ENCODE measurements at places on chromosomes 1 and 21.

- no peak for DNase-seq
Measured at GRCh38 chr1:30607723-30608122, 115.7 kb downstream of the MATN1 start.

- no peak for DNase-seq
Measured at GRCh38 chr1:160375788-160376524, 9.1 kb downstream of the NHLH1 start.

- no peak for DNase-seq
Measured at GRCh38 chr1:189752461-189752995, 725.1 kb downstream of the BRINP3 start.

GRCh38 chr1:244449936-244450508, 1.7 kb downstream of the ADSS2 start:
- DNase-seq = no peak

- DNase-seq = no peak
Measured at GRCh38 chr1:37372302-37372701, 102.1 kb upstream of the ZC3H12A start.

GRCh38 chr1:232538224-232538942, 91.5 kb downstream of the SIPA1L2 start:
- DNase-seq = no peak

- no peak for DNase-seq
Measured at GRCh38 chr1:44037154-44037553, 5.9 kb upstream of the SLC6A9 start.

GRCh38 chr1:14135070-14135469, 435.1 kb downstream of the PRDM2 start:
- no peak for DNase-seq

DNA sequence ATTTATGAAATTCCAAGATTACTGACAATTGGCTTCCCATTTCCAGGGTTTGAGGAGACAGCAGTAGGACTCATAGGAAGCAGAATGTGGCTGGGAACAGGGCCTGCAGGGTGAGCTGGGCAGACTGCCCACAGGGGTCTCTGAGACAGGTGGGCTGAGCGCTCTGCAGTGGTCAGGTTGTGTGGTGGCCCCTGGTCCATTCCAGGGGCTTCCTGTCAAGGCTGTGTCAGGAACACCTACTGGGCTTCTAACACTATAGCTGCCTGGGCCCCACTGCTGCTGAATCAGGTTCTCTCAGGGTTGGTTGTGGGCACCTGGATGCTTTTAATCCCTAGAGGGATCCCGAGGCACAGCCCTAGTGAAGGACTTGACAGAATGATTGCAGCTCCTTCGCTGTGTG, 72.1 kb downstream of the BACE2 start:
- no peak for DNase-seq

DNA sequence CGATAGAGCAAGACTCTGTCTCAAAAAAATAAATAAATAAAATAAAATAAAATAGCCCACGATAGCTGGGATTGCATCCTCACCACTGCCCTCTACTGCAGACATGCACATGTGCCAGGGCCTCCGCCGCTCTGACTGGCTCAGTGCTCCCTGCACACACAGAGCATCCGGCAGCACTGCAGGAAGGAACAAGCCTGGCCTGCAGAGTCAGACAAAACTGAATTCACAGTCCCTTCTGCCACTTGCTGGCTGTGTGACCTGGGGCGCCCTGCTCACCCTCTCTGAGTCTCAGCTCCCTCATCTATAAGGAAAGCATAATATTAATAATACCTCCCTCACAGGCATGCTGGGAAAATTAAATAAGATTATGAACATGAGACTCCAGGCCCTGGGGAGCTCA, 35.4 kb downstream of the CSMD2 start:
- DNase-seq = no peak

DNA sequence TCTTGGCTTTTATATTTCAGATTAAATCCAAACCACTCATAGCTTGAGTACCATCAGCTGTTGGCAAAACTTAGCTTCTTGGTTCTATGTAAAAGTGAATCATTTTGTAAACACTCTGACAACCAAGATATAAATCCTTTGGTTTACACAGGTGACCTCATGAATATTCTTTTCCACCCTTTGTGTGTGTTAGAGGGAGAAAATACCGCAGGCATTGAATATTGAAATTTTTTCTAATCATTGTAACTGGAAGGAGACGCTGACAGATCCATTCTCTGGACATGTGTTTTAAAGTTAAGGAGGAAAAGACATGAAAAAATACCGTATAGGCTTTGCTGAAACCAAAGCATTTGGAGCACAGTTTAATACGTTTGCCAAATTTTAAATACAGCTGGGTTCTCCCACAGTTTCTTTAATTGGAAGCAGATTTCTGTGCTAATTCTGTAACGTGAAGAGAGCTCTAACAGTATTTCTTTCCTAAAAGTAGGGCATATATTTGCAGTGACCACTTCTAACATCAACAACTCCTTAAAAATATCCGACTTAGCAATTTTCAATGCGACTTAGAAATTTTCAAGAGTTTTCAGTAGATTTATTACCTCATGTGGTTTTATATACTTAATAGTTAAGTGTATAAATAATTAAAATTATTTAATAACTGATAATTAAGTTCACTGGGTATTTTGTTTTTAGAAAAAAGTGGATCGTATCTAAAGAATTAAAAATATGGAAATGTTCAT, 388.2 kb downstream of the USP25 start:
- DNase-seq = no peak

- peak; percentile 76 for DNase-seq
Measured at GRCh38 chr1:43373066-43373940, 5.5 kb upstream of the ELOVL1 start.

DNA sequence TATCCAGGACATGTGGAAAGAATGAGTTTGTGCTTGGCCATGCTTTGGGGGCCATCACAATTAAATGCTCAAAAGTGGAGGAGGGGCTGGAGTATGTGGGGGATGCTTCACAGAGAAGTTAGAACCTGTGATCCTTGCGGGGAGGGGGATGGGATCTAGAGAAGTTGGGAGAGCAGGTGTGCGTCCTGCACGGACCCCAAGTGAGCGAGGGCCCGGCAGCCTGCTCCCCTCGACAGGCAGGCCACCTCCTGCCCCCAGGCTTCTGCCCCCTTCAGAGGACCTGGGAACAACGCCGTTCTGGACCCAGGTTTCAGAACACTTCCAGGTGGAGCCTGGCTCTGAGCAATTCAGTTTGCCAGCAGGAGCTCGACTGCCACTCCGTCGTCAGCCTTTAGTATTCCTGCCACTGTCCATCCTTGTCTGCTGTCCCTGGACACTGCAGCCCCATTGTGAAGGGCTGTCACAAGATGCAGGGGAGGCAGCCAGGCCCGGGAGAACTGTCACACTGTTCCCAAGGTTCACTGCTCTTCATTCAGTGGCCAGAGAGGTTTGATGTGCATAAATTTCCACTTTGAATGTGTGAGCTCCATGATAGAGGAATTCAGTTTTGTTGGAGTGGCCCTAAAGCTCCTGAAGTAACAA, 112.2 kb downstream of the DHRS3 start:
- no peak for DNase-seq

DNA sequence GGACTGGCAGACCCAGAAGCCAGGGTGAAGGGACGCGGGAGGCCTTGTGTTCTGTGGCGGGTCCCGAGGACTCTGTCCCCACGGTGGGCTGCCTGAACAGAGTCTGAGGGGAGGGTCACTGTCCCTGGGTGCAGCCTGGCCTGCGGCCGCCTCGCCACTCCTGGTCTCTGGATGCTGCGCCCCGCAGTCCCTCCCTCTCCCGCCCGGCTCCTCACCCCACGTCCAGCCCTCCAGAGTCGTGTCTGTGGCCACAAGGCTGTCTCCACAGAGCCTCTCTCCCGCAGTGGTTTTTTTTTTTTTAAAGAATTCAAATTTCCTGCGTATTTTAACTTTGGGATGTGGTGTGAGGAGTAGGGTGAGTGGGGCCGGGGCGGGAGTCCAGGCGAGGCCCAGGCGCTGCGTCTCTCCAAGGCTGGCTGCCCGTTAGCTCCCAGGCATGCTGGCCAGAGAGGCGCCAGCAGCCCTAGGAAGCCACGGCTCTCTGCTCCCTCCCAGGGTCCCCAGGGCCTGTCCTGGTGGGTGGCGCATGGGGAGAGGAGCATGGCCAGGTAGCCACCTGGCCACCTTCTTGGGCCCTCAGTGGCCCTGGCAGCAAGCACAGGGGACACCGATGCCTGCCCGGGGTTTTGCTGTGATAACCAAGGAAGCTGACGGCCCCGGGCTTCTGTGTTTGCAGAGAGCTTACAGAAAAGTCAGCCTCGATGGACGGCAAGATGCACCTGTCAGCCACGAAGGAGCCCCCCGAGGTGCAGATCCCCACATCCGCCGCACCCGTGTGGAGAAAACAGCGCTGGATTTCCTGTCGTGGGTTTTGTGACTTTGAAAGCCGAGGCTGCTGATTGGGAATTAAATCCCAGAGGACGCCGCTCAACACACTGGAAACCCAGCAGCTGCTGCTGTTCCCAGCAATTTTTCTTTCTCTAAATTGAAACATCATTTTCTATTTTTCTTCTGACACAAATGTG, 72.8 kb downstream of the MORN1 start:
- no peak for DNase-seq

DNA sequence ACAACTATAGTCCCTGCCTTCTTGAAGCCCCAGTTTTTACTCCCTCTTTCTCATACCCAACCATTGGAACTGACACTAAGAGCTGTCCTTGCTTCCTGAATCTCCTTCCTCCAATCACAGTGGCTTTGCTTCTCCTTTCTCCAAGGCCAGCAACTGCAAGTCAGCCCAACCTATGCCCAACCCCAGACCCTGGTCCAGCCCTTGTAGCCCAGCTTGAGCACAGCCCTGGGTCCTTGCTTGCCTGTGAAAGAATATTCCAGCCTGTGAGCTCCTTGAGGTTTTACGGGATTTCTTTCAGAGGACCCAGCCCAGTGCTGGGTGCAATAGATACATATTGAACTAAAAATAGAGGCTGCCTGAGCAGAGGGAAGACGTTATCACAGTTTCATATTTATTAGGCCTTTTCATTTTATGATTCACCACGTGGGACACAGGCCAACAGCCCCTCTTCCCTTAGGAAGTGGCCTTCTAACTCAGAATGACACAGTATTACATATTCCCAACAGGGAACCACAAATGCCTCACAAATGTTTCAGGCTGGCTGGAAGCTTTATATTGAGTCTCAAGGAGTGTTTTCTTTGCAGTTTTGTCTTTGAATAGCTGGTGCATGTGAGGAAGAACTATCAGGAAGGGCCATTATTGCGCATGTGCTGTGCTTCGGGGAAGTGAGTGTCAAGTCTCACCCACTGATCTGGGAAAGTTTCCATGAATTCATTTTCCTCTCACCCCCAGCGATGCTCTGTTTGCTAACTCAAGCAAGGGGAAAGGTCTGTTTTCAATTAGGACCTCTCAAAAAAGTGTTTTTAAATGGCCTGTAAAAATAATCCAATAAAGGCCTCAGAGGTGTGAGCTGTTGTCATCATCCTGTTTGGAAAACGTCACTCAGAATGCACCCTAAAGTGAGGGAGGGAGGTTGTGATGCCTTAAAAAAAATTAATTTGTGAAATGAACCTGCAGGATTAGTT, 92.3 kb upstream of the NFIA start:
- no peak for DNase-seq

- no peak for DNase-seq
Measured at GRCh38 chr1:36765785-36766300, 268.5 kb downstream of the GRIK3 start.

GRCh38 chr21:27804515-27804914, 837.6 kb upstream of the ADAMTS5 start:
- no peak for DNase-seq

GRCh38 chr1:85822696-85823095, 114.5 kb upstream of the ZNHIT6 start:
- DNase-seq = no peak

GRCh38 chr1:18641005-18641941, 10.6 kb downstream of the PAX7 start:
- no peak for DNase-seq

DNA sequence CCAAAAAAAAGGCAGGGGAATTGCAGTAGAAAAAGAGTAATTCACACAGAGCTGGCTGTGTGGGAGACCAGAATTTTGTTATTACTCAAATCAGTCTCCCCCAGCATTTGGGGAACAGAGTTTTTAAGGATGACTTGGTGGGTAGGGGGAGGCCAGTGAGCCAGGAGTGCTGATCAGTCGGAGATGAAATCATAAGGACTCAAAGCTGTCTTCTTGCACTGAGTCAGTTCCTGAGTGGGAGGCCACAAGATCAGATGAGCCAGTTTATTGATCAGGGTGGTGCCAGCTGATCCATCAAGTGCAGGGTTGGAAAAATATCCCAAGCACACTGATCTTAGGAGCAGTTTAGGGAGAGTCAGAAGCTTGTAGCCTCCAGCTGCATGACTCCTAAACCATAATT, 23.7 kb upstream of the EDARADD start:
- no peak for DNase-seq

DNA sequence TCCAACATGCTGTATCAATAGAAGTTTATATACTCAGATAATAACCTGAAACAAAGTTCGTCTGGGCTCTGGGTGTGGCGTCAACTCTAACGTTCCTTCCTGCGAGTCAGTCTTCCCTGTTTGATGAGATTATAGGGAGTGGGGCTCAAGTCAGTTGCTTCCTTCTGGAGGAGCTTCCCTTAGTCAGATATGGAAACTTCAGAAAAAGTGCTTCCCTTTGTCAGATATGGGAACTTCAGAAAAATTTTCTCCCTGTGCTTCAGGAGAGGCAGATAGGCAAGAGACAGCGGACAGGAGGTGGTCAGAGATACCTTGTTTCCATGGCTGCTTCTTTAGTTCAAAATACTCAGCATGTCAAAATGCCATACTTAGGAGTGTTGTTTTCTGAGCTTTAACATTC, 51.1 kb upstream of the PRDX6 start:
- DNase-seq = no peak

DNA sequence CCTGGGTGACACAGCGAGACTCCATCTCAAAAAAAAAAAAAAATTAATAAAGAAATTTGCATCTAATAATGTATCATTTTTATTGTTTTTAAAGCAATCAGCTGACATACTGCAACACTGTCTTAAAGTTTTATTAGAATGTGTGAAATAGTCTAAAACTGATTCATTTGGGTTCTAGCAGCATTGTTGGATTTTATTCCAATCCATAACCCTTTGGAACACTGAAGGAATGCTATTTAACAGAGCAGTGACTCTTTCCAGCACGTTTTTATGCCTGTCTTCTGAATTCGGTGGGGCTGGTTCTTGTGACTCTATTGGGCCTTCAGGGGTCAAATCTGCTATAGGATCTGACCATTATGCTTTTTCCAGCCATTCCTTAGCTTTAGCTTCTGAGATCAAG, 18.2 kb upstream of the FMO4 start:
- DNase-seq = no peak

DNA sequence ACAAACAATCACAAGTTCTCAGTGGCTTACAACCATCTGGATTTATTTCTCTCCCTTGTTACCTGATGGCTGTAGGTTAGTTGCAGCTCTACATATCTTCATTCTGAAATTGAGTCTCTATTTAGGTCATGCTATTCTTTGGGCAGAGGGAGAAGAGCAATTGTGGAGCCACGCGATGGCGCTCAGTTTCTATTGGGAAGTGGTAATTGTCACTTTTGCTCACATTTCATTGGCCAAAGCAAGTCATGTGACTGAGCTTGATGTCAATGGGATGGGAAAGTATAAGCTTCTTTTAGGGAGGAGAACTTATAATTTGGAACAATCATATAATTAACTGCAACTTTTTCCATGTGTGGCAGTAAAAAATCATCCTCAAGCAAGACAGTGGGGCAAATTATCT, 166.5 kb downstream of the LMO4 start:
- DNase-seq = no peak

- no peak for DNase-seq
Measured at GRCh38 chr21:37259426-37259825, 7.7 kb downstream of the VPS26C start.

All from SW 1271 (cell line).